ENCODE measurements at places on chromosomes 11 and 22. TPM values are rescaled to one million over a fixed set of nuclear protein-coding genes. Genes with fewer than 3 reads are reported as not detected.

DNA sequence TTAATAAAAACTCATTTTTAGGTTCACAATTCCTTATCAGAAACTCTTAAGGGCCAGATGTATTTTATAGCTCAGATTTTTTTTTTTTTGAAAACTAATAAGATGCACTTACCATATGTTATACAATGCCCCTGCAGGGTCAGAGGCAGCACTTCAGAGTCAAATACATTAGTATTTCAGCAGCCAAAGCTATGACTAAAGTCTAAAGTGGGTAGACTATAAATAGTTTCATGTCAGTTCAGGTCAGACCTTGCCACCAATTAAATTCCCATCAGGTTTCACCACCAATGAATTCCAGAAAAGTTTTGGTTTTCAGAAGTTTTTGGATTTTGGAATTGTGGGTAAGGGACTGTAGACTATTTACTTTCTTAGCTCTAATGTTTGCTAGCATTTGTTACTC lies 75.9 kb downstream of the FAM83F start:
- H3K27ac ChIP-seq = no peak overlapping the region
- no peaks in the 10 kb centered on the region for H3K4me1 ChIP-seq
- H3K36me3 ChIP-seq = no peaks in the 10 kb centered on the region
- H3K4me3 ChIP-seq = no peak overlapping the region

DNA sequence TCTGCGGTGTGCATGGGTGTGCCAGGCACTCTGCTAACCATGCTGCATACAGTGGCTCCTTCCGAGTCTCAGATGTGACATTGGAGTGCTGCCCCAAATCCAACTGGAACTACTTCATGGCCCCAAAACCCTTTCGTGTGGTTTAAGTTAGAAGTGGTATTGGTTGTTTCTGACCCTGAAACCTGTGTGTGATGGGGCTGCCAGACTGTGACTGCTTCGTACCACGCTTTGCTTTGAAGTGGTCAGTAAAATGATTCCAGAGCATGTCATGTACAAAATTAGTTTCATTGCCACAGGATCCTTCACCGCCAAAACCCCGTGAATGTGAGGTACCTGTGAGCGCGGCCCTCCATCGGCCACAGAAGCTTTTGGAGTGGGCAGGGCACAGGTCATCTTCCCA lies 142.2 kb downstream of the WNT7B start:
- H3K27ac ChIP-seq = no peak overlapping the region
- no peak overlapping the region for H3K4me3 ChIP-seq

DNA sequence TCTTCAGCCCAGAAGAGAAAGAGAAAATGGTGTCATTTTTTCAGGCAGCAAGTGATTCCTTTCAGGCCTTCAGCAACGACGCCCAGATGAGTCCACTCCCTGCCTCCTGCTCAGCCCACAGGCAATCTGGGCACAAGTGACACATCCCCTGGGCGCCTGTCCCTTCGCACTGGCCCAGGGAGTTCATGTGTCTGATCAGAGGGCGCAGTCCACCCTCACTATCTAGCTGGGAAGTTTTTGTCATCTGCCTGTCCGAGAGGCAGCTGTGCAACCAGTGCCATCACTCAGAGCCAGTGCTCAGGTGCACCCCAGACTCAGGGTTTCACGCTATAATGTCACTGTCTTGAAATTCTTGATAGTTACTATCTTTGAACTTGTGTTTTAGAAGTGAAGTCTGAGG lies 1.4 kb upstream of the KCNQ1OT1 start:
- peaks cover 5% of the 10 kb centered on the region for H3K4me1 ChIP-seq
- no peaks in the 10 kb centered on the region for H3K36me3 ChIP-seq
- peak; percentile 65 for DNase-seq
- H3K27me3 ChIP-seq = no peaks in the 10 kb centered on the region
- H3K4me3 ChIP-seq = no peak overlapping the region

DNA sequence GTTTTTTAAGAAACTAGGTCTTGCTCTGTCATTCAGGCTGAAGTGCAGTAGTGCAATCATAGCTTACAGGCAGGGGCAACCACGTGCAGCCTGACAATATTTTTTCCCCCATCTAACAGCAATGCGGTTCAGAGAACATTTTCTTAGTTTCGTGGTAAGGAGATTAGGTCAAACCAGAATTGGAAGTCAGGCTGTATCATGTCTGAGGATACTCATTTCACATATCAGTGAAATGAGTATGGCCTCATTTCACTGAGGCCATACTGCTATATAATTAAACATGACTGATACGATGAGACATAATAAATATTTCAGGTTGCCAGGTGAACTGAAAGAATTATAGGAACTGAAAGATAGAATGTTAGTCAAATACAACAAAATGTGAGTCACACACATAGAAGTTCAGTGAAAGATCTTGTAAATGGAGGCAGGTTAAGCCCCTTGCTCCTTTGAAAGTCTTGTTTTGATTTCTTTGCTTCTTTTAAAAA lies 32.5 kb upstream of the IZUMO1R start:
- no peaks in the 10 kb centered on the region for H3K4me1 ChIP-seq
- H3K27ac ChIP-seq = no peak overlapping the region
- no peak for DNase-seq
- no peak overlapping the region for H3K4me3 ChIP-seq
- H3K36me3 ChIP-seq = no peaks in the 10 kb centered on the region
- H3K27me3 ChIP-seq = no peaks in the 10 kb centered on the region

- H3K4me3 ChIP-seq = no peak overlapping the region
- no peak overlapping the region for H3K27ac ChIP-seq
- no peak for DNase-seq
Observed at GRCh38 chr11:113546757-113547507, 71.7 kb upstream of the DRD2 start.

- H3K27ac ChIP-seq = no peak overlapping the region
- no peaks in the 10 kb centered on the region for H3K4me1 ChIP-seq
- H3K36me3 ChIP-seq = no peaks in the 10 kb centered on the region
Observed at GRCh38 chr11:34267417-34267816, 90.4 kb downstream of the ABTB2 start.

- peaks cover 3% of the 10 kb centered on the region for H3K27me3 ChIP-seq
- no peaks in the 10 kb centered on the region for H3K36me3 ChIP-seq
- no peak overlapping the region for H3K27ac ChIP-seq
- peaks cover 1% of the 10 kb centered on the region for H3K4me1 ChIP-seq
- no peak overlapping the region for H3K4me3 ChIP-seq
- no peak for DNase-seq
Observed at GRCh38 chr22:39656495-39657490, 86.2 kb downstream of the CACNA1I start.

GRCh38 chr11:119340335-119341221 lies at the start of gene C1QTNF5:
Gene C1QTNF5, minus strand, starts transcription at chr11:119340883. Its CDS starts 486 bp downstream, at chr11:119340397.
- peak; percentile 71 for DNase-seq
- peaks cover 3% of the 10 kb centered on the region for H3K4me1 ChIP-seq
- H3K27me3 ChIP-seq = no peaks in the 10 kb centered on the region
- peak within 1 kb of the TSS; percentile 71 for H3K27ac ChIP-seq
- no peaks in the 10 kb centered on the region for H3K36me3 ChIP-seq

The NEU3 gene
- 11.1 TPM for total RNA-seq

DNA sequence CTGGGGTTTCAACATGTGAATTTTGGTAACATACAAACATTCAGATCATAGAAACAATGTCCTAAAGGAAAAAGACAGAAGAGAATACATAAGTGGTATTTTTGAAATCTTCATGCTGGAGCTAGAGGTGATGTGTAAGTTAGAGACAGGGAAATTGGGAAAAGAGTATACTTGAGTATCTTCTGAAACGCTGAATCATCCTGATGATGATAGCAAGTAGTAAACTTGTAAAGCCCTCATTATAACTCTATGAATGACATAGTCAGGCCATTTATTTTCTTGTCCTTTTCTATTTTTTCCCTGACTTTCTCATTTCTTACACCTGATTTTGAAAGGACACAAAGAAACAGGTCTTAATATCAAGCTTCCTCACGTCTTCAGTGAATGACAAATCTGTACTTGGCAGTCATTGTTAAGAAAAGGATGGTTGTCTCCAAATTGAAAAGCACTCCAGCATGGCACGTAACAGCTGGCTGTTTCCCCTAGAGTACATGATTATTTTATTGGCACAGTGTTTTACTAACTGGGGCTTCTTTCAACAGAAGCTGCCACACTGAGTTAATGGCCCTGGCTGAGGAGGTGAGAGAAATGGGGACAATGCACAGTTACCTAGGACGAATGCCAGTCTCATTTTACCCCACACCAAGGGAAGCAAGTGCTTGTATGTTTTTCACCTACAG lies 140.7 kb upstream of the CTSC start:
- no peak overlapping the region for H3K4me3 ChIP-seq
- H3K27me3 ChIP-seq = no peaks in the 10 kb centered on the region
- H3K27ac ChIP-seq = no peak overlapping the region

DNA sequence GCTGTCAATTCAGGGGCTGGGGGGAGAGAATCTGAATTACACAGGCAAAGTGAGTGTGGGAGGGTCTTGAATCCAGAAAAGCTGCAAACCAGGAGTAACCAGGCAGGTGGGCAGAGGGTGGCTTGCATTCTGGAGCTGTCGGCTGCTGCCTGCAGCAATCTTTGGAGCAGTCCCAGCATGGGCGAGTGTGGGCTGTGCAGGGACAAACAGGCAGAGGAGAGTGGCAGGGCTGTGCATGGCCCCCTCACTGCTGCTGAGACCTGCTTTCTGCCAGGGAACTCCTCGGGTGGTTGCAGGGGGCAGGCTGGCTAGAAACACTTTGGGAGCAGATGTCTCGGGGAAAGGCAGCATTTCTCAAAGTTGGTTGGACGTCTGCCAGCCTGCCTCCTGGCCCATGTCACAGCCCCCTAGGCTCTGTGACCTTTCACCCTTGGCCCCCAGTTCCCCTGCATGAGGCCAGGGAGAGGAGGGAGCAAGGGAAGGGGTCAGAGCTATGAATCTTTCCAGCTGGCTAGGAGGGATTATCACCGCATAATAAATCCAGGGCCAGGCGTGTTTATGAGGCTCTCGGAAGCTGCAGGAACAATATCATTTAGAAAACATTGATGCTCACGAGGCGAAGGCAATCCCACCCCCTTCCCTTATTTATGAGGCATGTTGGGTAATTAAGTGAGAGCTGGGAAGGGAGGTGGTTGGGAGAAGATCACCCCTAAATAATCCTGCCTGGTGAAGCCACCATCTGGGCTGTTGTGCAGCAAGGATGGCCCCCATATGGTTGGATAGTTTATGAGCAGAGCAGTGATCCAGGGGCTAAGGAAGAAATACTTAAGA lies 212.3 kb upstream of the NCAM1 start:
- H3K27ac ChIP-seq = no peak overlapping the region
- H3K4me3 ChIP-seq = no peak overlapping the region
- no peaks in the 10 kb centered on the region for H3K36me3 ChIP-seq
- DNase-seq = no peak
- H3K27me3 ChIP-seq = no peaks in the 10 kb centered on the region
- no peaks in the 10 kb centered on the region for H3K4me1 ChIP-seq

- no peak for DNase-seq
- H3K4me1 ChIP-seq = peaks cover 4% of the 10 kb centered on the region
- H3K27ac ChIP-seq = no peak overlapping the region
- no peaks in the 10 kb centered on the region for H3K36me3 ChIP-seq
Observed at GRCh38 chr11:593347-593746, 17.1 kb downstream of the PHRF1 start.

DNA sequence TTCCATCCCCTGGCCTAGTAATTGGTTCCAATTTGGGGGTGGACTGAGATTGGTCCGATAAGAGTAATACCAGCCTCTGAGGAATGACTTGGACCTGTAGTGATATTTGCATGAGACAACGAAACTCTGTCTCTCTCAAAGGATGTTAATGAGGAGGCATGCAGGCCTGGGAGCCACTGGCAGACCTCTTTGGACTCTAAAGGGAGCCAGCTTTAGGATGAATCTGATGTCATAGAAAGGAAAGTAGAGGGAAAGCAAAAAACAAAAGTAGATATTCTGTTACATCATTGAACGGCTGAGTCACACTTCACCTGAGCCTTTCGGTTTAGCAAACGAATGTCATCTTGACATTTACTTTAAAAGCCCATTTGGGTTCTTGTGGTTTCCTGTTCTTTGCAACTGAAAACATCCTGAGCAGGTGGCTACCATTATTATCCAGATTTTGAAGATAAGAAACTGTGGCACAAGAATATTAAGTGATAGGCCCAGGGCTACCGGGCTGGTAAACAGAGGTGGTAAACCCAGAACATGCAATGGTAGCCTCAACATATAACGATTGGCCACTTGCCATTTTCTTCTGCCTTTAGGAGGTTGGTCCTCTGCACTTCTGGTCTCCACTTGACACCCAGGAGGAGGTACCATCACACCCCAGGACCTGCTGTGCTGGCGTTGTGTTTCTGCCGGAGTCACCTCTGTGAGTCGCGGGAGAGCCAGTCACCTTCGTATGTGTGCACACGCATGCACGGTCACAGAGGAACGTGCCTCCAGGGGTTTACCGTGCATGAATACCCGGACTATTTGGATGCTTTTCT lies 42.7 kb downstream of the RTL6 start:
- no peaks in the 10 kb centered on the region for H3K27me3 ChIP-seq
- peak overlapping the region; percentile 50 for H3K27ac ChIP-seq
- H3K4me1 ChIP-seq = no peaks in the 10 kb centered on the region
- peak; percentile 77 for DNase-seq

DNA sequence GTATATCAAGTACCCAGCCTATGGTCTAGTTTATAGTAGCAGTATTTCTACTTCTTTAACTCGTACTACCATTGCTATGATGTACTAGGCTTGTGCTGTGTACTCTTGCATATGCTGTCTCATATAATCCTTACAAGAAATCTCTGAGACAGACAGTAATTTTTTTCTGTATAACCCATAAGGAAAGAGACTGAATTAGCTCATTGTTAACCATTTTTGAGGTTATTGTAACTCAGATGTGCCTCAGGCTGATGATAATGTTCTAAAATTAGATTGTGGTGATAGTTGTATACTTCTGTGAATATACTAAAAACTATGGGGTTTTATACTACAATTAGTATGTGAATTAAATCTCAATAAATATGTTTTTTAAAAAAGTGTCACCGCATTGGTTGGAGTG lies 112.2 kb upstream of the RRM1 start:
- H3K27ac ChIP-seq = no peak overlapping the region
- H3K27me3 ChIP-seq = no peaks in the 10 kb centered on the region
- no peaks in the 10 kb centered on the region for H3K36me3 ChIP-seq
- H3K4me3 ChIP-seq = no peak overlapping the region

DNA sequence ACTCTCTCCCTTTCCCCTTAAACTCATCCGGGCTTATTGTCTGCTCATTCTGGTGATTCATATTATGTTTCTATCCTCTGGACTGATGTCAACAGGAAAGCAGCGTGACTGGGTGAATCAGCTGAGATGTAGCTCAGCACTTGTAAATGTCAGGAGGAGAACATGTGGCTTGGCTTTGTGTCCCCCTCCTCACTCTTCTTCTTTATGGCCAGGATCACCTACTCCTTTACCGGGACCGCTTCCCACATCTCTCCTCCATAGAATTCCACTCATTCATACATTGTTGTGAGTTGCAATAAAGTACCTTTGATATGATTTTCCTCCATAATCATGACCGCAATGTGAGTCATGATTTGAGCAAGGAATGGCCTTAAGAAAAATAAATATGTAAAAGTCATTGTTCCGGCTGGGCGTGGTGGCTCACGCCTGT lies 15.8 kb upstream of the SYN3 start:
- no peak for DNase-seq
- no peaks in the 10 kb centered on the region for H3K4me1 ChIP-seq
- H3K27me3 ChIP-seq = no peaks in the 10 kb centered on the region
- H3K27ac ChIP-seq = no peak overlapping the region
- no peaks in the 10 kb centered on the region for H3K36me3 ChIP-seq
- H3K4me3 ChIP-seq = no peak overlapping the region

- no peak for DNase-seq
- no peaks in the 10 kb centered on the region for H3K27me3 ChIP-seq
- H3K4me3 ChIP-seq = no peak overlapping the region
- H3K4me1 ChIP-seq = no peaks in the 10 kb centered on the region
- no peaks in the 10 kb centered on the region for H3K36me3 ChIP-seq
- no peak overlapping the region for H3K27ac ChIP-seq
Observed at GRCh38 chr22:48393885-48394284, 1433.8 kb downstream of the BRD1 start.

The TUBA8 gene
- total RNA-seq = not detected

GRCh38 chr22:41362615-41363014 lies 19.1 kb upstream of the TEF start:
- H3K4me3 ChIP-seq = no peak overlapping the region
- H3K4me1 ChIP-seq = no peaks in the 10 kb centered on the region
- no peak overlapping the region for H3K27ac ChIP-seq
- H3K36me3 ChIP-seq = no peaks in the 10 kb centered on the region
- DNase-seq = no peak
